AG09309 (cell line): ENCODE measurements at places on chromosomes 5 and 9.

- DNase-seq = no peak
Measured at GRCh38 chr5:112221128-112221527, 197.9 kb downstream of the EPB41L4A start.

DNA sequence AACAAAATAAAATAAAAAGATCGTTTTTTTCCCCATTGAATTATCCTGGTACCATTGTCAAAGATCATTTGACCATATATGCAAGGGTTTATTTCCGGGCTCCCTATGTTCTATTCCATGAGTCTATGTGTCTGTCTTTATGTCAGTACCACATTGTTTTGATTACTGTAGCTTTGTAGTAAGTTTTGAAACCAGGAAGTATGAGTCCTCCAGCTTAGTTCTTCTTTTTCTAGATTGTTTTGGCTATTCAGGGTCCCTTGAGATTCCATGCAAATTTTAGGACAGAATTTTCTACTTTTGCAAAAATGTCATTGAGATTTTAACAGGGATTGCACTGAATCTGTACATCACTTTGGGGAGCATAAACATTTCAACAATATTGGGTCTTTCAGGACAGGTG is 18.7 kb upstream of the EEIG1 start:
- DNase-seq = no peak

GRCh38 chr9:110142868-110143481 is 65.0 kb downstream of the C9orf152 start:
- DNase-seq = no peak

DNA sequence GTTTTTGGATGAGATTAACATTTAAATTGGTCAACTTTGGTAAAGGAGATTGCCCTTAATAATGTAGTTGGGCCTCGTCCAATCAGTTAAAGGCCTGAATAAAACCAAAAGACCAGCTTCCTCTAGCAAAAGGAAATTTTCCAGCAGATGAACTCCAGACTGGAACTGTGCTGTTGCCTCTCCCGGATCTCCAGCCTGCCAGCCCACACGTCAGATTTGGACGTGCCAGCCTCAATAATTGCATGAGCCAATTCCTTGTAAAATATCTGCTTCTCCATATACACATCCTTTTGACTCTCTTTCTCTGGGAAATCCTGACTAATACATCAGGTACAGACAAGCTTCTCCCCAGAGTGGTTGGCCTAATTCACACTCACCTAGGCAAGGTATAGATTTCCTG is 175.8 kb upstream of the ADCY2 start:
- DNase-seq = no peak

DNA sequence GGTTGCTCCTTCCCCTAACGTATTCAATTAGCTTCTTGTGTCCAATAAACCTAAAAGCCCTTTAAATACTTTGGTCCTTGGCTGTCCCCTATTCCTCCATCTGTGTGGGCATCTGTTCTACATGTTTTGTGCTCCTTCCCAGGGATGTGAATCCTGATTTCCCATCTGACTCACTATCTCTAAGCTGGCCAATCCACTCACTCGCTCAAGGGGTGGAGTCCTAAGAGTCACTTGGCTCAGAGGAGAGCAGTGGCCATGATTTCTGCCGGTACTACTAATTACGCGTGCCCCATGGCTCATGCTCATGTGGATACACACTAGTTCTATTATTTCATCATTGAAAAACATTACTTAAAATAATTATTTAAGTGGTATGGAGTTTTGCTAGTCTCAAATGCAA is 89.6 kb downstream of the TAF11L14 start:
- DNase-seq = no peak

- no peak for DNase-seq
Measured at GRCh38 chr9:72443855-72444254, 77.6 kb upstream of the TMC1 start.

DNA sequence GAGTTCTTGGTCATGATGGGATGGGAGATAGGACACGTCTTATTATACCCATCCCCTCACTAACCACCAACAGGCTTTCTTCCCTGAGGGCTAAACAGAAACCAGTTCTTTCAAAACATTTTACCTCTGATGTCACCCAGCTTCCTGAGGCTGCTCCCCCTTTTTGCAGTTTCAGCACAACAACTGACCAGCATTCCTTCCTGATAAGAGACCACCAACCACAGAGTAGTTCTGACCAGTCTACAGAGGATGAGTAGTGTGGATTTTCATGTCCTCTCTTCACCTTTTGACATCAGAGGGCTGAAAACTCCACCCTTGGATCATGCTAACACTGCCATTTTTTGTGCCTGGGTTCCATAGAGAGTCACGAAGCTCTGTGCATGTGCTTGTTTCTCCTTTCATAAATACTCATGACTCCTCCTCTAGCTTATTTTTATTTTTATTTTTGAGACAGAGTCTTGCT is 82.6 kb downstream of the OSTF1 start:
- DNase-seq = no peak

DNA sequence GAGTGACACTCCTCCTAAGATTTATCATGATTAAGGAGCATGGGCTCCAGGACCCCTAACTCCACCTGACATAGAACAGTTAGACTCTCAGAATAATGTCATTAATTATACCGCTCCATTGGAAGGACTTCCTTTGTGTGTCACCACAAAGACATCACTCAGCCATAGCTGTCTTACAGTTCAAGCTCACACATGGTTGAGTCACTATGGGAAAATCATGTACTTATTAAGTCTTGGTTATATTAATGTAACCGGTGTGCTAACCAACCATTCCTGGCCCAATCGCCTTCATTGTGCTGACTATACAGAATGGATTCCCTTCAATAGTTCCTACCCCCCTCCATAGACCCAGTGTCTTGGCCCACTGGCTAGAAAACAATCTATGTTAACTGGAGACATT is 10.9 kb upstream of the MCCC2 start:
- no peak for DNase-seq

- no peak for DNase-seq
Measured at GRCh38 chr9:117313989-117314388, 100.9 kb downstream of the ASTN2 start.

- no peak for DNase-seq
Measured at GRCh38 chr5:13276156-13276555, 668.3 kb downstream of the DNAH5 start.

- no peak for DNase-seq
Measured at GRCh38 chr5:139964994-139965565, 78.0 kb downstream of the NRG2 start.

DNA sequence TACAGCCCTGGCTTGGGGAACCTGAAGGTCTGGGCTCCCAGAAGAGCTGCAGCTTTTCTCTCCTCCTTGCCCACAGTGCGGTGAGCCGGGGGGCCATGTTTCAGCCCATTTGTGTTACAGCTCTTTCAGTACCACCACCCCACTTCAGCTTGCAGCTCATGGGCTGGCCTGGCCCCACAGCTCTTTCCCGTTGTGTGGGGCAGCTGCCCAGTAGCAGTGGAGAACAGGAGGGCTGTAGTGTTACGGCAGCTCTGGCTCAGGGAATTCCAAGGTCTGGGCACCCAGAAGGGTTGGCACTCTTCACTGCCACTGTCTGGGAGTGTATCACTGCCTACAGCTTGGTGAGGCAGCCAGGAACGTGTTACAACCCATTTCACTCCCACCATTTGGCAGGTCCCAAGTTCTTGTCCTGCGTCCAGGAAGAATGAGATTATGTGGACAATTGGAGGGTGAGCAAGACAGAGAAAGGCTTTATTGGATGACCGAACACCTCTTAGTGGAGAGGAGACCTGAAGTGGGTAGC is 390.5 kb downstream of the KDM4C start:
- no peak for DNase-seq

DNA sequence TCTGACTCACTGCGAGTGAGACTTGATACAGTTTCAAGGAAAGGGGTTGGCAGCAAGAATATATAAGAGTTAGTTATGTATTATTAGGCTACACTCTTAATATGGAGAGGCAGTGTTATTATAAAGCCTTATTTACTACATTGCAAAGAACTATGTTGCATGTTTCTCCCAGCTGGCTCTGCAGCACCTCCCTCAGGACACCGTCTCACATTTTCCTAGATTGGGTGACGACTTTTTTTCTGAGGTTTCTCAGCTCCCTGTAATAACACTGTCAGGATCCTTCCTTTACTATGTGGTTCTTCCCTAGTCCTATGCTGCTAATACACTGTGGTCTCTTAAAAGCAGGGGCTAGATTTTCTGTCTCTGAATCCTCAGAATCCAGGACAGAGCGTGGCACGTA is 153.7 kb downstream of the INSYN2B start:
- no peak for DNase-seq

DNA sequence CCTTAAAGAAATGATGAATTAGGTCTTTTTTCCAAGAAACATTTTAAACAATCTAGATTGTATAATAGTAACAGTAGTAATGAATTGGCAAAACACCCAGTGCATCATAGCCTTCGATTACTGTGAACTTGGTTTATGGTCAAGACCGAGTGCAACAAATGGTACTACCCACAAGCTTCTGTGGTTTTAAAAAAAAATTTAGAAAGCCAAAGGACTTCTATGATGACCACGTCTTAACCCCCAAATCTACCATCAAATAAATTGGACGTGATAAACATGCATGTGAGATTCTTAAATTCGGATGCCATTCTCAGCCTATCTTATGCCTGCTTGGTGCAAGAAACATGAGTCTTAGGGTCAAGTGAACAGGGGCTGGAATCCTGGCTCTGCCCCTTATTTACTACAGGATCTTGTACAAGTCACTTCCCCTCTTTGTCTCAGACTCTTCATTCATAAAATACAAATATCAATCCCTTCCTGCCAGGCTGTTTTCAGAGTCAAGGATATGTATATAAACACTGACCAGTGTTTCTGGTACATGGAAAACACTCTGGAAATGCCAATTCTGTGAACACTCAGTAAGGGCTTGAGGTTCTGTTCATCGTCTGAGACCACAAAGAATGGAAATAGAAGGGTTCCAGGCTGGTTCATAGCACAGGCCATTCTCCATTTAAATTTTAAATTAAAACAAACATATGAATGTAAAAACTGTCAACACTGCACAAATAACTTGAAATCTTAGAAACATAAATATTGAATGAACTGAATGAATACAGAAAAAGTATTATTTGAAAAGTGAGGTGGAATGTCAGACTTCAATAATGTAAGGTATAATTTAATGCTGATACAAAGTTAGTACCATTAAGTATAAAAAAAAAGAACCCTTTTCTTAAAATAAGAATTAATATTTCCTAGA is 107.8 kb downstream of the NR6A1 start:
- no peak for DNase-seq

DNA sequence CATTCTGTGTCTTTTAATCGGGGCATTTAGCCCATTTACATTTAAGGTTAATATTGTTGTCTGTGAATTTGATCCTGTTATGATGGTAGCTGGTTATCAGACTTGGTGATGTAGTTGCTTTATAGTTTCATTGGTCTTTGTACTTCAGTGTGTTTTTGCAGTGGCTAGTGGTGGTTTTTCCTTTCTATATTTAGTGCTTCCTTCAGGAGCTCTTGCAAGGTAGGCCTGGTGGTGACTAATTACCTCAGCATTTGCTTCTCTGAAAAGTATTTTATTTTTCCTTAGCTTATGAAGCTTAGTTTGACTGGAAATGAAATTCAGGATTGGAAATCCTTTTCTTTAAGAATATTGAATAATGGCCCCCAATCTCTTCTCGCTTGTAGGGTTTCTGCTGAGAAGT is 156.9 kb downstream of the CNTLN start:
- DNase-seq = peak; percentile 0

DNA sequence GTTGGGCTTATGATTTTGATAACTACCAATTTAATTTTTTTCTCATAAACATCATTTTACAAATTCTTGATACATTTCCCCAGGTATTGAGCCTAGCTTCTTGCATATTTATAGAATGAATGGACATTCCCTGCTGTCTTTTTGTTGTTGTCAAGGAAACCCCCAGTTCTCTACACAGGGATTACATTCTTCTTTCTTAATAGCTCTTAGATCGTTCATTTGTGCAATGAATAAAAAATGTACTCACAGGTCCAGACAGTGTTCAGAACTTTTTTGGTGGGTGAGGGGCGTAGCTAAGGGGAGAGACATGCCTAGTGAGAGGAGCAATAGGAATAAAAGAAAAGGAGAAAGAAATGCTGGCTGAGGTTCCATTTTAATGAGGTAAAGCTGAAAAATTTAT is 58.6 kb downstream of the VCAN start:
- DNase-seq = no peak
